ENCODE measurements at places on chromosomes 1 and 21.
A peak's percentile ranks its signal among the peaks of the same experiment; 100 is the strongest.

GRCh38 chr1:198544265-198544664, 3.8 kb upstream of the ATP6V1G3 start:
- no peak for DNase-seq

DNA sequence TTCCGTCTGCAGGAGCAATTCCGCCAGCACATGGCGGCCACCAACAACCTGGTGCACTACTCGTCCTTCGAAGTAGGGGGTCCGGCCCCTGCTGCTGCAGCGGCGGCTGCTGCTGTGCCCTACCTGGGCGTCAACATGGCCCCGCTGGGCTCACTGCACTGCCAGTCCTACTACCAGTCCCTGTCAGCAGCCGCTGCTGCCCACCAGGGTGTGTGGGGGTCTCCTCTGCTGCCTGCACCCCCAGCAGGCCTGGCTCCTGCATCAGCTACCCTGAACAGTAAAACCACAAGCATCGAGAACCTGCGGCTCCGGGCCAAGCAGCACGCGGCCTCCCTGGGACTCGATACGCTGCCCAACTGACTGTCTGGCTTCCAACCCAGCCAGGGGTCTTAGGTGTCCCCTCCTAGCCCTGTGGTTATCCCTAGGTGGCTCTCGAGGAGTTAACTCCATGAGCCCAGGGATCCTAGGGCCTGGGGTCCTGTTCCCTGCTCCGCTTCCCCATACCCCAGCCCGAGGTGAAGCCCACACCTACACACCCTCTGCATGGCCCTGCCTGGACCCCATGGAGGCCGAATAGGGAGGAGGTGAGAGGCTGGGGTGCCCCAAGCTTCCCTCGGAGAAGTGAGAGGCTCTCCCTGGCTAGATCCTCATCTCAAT, 22.6 kb downstream of the DMBX1 start:
- no peak for DNase-seq

- DNase-seq: no peak
These were observed 43.7 kb upstream of the CDC42BPA start for GRCh38 chr1:227362039-227362438.

DNA sequence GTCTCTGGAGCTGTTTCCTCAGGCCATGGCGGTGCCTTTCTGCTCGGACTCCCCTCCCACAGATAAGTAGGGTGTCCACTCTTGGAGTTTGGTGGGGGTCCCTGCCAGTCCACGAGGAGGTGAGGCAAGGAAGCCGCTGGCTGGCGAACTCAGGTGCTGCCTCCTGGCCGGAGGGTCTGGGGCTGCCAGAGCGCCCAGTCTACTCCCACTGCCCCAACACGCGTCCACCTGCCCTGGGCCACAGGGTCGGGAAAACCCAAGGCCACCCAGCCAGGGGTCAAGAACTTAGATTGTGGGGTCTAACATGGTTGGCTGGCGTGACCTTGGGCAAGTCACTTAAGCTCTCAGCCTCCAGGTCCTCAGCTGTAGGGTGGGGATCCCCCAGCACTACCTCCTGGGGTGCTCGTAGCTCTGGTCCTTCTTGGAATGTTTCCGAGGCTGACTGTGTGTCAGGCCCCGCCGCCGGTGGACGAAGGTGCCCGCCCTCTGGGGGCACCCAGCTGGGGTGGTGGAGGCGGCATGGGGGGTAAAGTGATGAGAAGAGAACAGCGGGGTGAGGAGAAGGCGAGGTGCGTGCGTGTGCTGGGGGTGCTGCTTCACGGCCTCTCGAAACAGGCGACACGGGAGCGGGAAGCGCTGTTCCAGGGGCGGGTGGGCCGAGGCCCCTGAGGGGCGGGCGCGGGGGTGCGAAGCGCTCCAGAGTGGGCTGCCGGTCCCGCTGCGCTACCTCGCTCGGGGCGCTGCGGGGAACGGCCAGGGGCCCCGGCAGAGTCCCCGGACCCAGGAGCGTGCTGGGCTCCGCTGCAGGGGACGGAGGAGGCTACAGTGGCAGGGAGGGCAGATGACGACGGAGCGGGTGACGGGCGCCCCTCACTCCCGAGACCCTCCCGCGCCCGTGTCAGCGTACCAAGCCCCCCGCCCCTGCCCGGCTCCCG, 1.2 kb downstream of the SH2D5 start:
- DNase-seq: no peak

- no peak for DNase-seq
These were observed 21.0 kb downstream of the B3GALT5 start for GRCh38 chr21:39633770-39634181.

DNA sequence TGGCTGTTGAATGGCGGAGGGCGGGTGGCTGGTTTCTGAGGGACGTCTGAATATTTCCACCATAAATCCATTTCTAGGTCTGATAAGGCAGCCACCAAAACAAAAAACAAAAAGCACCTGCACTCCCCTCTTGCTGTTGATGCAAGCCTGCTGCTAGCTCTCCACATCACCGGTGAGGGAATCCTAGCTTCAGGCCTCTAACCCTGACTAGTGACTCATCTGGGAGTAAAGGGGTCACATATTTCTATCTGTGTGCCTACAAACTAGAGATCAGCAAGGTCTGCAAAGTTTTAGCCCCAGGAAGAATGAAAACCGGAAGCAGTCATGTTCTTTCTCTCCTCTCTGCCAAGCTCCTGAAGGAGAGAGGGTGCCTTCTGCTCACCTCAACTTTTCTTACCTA, 10.3 kb upstream of the ERMAP start:
- no peak for DNase-seq

GRCh38 chr1:160883581-160884513, 1.1 kb downstream of the ITLN1 start:
- DNase-seq: no peak

GRCh38 chr1:89369331-89369730, 5.5 kb downstream of the GBP6 start:
- no peak for DNase-seq

- DNase-seq: no peak
These were observed 114.8 kb downstream of the TYW3 start for GRCh38 chr1:74847715-74848114.

DNA sequence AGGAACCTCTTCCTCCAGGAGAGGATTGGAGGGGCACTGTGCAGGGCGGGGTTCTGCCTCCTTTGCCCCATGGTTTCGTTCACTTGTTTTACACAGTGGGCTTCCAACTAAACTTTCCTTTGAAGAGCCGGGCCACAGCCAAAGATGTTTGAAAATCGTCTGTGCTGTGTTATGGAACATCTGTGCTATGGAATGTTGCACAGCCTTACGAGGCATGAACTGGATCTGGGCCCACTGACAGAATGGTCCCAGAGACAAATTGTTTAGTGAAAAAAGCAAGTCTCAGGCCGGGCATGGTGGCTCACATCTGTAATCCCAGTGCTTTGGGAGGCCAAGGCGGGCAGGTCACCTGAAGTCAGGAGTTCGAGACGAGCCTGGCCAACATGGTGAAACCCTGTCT, 12.6 kb upstream of the MEF2D start:
- DNase-seq: no peak

- DNase-seq: no peak
These were observed 40.8 kb downstream of the KIAA1614 start for GRCh38 chr1:180953291-180954004.

GRCh38 chr1:177811429-177811828, 158.4 kb downstream of the SEC16B start:
- no peak for DNase-seq

- DNase-seq: no peak
These were observed 358.8 kb downstream of the DPYD start for GRCh38 chr1:97562081-97562480.

GRCh38 chr21:24826822-24827221, 780.5 kb downstream of the MRPL39 start:
- no peak for DNase-seq

DNA sequence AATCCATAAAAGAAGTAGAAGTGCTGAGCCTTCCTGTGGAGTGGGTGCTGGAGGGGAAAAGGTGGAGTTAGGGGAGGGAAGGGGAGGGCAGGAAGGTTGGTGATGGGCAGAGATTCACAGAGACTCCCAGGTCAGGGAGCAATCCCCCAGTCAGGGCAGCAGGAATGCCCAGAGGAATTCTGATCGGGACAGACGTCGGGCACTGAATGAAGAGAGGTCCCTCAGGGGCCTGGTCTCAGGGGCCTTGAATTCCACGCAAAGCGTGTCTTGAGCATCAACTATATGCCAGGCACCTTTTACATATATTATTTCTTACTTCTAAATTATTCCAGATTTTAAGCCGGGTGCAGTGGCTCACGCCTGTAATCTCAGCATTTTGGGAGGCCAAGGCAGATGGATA, 7.2 kb upstream of the PADI1 start:
- DNase-seq: no peak

- no peak for DNase-seq
These were observed 399.9 kb upstream of the RUNX1 start for GRCh38 chr21:35448876-35449599.

- DNase-seq: no peak
These were observed 165.3 kb upstream of the USP24 start for GRCh38 chr1:55380355-55380970.

- DNase-seq: no peak
These were observed 66.8 kb downstream of the SLC27A3 start for GRCh38 chr1:153842006-153842471.

- no peak for DNase-seq
These were observed 55.8 kb upstream of the BOLA1 start for GRCh38 chr1:149843431-149844041.

DNA sequence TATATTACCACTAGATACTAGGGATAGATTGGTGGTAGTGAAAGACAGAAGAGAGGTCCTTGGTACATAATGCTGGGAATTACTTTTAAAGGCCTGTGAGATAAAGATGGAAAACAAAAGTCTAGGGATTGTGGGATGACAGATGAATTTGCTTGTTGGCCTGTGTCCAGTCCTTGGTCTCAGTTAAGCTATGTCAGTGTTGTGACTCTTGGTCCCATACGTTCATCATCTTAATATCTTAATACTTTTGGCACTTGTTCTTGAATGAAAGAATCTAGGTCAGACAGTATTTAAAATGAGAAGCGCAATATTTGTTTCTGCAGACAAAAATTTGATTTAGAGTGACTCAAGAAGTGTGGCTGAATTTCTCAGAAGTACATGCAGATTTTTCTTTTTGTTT, 7.6 kb downstream of the RPL5 start:
- DNase-seq: no peak

GRCh38 chr1:205990226-205990625, 13.0 kb downstream of the RAB7B start:
- DNase-seq: no peak

GRCh38 chr1:2098301-2098698, 48.1 kb downstream of the PRKCZ start:
- no peak for DNase-seq

- DNase-seq: no peak
These were observed 18.4 kb downstream of the SSR2 start for GRCh38 chr1:156002188-156002911.

DNA sequence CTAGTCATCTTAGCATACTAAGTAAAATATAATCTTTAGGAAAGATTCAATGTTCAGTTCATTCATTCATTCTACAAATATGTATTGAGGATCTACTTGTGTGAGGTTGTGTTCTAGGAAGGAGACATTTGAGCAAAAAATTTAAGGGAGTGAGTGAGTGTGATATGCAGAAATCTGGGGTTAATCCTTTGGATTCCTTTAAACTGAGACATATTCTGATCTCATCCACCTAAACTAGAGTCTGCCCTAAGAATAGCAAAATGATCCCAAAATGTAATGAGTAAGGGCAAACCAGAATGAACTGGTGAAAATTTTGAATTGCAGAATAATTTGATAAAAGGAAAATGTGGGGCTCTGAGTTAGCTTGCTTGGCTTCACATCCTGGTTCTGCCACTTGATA, 8.6 kb downstream of the UBE2U start:
- no peak for DNase-seq

- DNase-seq: peak; percentile 3
These were observed 36.7 kb upstream of the MTF2 start for GRCh38 chr1:93042187-93043056.

- DNase-seq: no peak
These were observed 812 bp downstream of the CACHD1 start for GRCh38 chr1:64470665-64471217.

DNA sequence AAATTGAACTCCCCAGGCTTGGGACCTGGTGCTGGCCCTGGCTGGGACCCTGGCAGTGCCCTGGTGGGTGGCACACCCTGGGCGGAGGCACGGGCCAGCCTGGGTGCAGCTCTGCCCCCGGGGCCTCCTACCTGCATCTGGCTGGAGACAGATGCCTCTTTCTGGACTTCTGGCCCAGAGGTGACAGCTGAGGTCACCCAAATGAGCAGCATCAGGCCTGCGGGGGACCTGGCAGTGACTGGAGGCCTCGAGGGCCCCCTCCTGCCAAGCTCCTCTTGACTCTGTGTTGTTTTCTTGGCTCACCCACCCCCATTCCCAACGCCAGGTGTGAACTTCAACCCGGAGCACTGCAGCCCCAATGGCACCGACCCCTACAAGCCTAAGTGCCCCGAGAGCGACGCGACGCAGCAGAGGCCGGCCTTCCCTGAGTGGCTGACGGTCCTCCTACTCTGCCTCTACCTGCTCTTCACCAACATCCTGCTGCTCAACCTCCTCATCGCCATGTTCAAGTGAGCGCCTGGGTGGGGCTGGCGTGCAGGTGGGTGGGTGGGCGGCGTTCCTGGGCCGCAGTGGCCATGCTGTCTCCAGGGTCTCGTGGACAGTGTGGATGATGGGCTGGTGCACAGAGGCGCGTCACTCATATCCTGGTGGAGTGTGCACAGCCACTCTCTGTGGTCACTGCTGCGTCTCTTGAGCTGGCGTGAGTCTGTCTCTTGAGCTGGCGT, 41.6 kb upstream of the LRRC3 start:
- no peak for DNase-seq

- DNase-seq: no peak
These were observed 295.8 kb upstream of the DUSP10 start for GRCh38 chr1:222037720-222038119.

DNA sequence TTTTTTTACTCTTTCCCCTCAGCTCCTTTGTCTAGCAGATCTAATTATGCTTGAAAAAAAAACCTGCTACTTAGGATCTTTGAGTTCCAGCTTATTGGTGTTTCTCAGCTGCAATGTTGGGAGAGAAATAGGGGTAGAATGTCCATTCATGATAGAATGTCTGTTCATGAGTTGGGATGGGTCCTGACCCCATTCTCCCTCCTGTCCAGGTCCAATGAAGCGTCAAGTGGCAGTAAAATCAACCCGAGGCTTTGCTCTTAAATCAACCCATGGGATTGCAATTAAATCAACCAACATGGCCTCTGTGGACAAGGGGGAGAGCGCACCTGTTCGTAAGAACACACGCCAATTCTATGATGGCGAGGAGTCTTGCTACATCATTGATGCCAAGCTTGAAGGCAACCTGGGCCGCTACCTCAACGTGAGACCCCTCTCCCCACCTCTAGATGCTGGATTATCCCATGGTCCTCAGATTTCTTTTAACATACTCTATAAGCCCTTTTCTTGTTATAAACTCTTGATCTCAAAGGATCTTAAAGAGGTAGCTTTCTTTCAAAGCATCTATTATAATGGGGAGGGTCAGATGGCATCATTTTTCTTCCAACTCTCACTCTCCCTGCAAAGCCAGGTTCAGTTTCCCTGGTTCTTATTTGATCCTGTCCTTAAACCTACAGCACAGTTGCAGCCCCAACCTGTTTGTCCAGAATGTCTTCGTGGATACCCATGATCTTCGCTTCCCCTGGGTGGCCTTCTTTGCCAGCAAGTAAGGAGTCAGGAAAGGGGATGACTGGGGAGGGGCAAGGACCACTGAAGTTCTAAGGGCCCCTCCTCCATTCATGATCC, 11.1 kb downstream of the CERS2 start:
- no peak for DNase-seq

GRCh38 chr21:45994759-45995685, 13.5 kb downstream of the COL6A1 start:
- no peak for DNase-seq

GRCh38 chr1:182196897-182197870, 135.7 kb upstream of the ZNF648 start:
- no peak for DNase-seq

- DNase-seq: peak; percentile 43
These were observed 5.9 kb upstream of the NUF2 start for GRCh38 chr1:163315773-163316374.

GRCh38 chr1:219659005-219659600, 46.2 kb upstream of the ZC3H11B start:
- no peak for DNase-seq

Measured in stimulated activated CD4-positive, alpha-beta T cell treated with anti-CD3 and anti-CD28 coated beads, Interleukin-12 subunit alpha, Interleukin-12 subunit beta, amount 100 ng/mL, for 48 hours (primary cell).